Activated T-cell treated with anti-CD3 and anti-CD28 coated beads, Interleukin-2, amount 50 U/mL, for 72 hours (primary cell): ENCODE measurements at places on chromosomes 7 and 10. TPM values are rescaled to one million over a fixed set of nuclear protein-coding genes. Genes with fewer than 3 reads are reported as not detected.
A peak's percentile ranks its signal among the peaks of the same experiment; 100 is the strongest.

HMX3 gene
- total RNA-seq, result 2.0 TPM

SOSTDC1 gene
- total RNA-seq, result not detected

ARHGEF5 gene
- total RNA-seq, result 13.4 TPM

SYCE1 gene
- 3.2 TPM for total RNA-seq

NPFFR1 gene
- not detected for total RNA-seq

GRCh38 chr10:124025660-124026588 is 67.5 kb downstream of the CHST15 start:
- peak overlapping the region; percentile 78 for H3K27ac ChIP-seq
- no peaks in the 10 kb centered on the region for H3K36me3 ChIP-seq
- no peak overlapping the region for H3K4me3 ChIP-seq
- H3K27me3 ChIP-seq, result no peaks in the 10 kb centered on the region
- DNase-seq, result no peak

- no peaks in the 10 kb centered on the region for H3K27me3 ChIP-seq
- no peak for DNase-seq
- peak overlapping the region; percentile 83 for H3K27ac ChIP-seq
- H3K4me1 ChIP-seq, result peaks cover 11% of the 10 kb centered on the region
- H3K36me3 ChIP-seq, result no peaks in the 10 kb centered on the region
Observed at GRCh38 chr10:92327445-92328433, 36.8 kb downstream of the MARCHF5 start.

GRCh38 chr10:63375458-63375857 is 90.3 kb downstream of the JMJD1C start:
- H3K27me3 ChIP-seq, result no peaks in the 10 kb centered on the region
- no peak for DNase-seq
- H3K4me3 ChIP-seq, result no peak overlapping the region
- H3K27ac ChIP-seq, result no peak overlapping the region
- H3K4me1 ChIP-seq, result peaks cover 19% of the 10 kb centered on the region

DNA sequence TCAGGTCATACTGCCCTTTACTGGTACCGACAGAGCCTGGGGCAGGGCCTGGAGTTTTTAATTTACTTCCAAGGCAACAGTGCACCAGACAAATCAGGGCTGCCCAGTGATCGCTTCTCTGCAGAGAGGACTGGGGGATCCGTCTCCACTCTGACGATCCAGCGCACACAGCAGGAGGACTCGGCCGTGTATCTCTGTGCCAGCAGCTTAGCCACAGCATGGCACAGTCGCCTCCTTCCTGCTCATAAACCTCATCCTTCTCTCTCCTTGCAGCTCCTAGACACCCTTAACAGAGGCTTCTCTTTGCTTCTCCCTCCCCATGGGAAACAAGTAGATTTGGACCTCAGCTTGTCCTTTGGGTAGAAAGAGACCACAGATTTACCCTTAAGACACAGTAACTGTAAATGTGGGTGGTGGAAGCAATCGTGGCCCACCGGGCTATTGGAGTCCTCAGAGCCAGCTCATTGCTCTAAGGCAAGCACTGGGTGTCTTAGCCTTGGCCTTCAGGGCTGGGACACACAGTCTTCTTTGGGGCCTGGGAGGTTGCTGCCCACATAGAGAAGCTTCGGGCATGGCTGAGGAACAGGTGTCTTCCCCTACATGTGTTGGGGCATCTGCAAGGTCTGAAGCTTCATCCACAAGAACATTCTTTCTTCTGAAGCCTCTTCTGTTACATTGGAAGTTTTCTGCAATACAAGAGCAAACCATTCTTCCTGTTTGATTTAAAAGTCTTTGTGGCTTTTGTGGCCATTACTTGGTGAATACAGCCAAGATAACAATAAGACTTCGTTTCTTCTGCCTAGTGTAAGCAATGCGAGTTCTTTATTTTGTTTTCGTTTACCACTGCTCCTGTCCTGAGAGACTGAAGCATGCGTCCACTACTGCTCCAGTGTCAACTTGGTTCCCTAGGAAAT is 95.5 kb upstream of the PRSS58 start:
- H3K27me3 ChIP-seq, result peaks cover 27% of the 10 kb centered on the region
- H3K4me3 ChIP-seq, result peak overlapping the region; percentile 73
- no peak for DNase-seq
- H3K36me3 ChIP-seq, result peaks cover 2% of the 10 kb centered on the region
- H3K27ac ChIP-seq, result peak overlapping the region; percentile 91

- no peaks in the 10 kb centered on the region for H3K4me1 ChIP-seq
- H3K27me3 ChIP-seq, result no peaks in the 10 kb centered on the region
- no peak overlapping the region for H3K27ac ChIP-seq
- H3K4me3 ChIP-seq, result no peak overlapping the region
Observed at GRCh38 chr10:65291286-65291685, 1634.5 kb upstream of the LRRTM3 start.

GRCh38 chr10:50426485-50426884 is 175.2 kb upstream of the ASAH2 start:
- peaks cover 12% of the 10 kb centered on the region for H3K27me3 ChIP-seq
- no peak overlapping the region for H3K4me3 ChIP-seq
- peaks cover 16% of the 10 kb centered on the region for H3K4me1 ChIP-seq
- DNase-seq, result no peak
- H3K27ac ChIP-seq, result no peak overlapping the region

GRCh38 chr7:4745971-4746919 is 29.2 kb upstream of the AP5Z1 start:
- DNase-seq, result peak; percentile 30
- peak overlapping the region; percentile 91 for H3K4me3 ChIP-seq
- peak overlapping the region; percentile 95 for H3K27ac ChIP-seq

- no peaks in the 10 kb centered on the region for H3K36me3 ChIP-seq
- DNase-seq, result peak; percentile 14
- peaks cover 6% of the 10 kb centered on the region for H3K4me1 ChIP-seq
- H3K27ac ChIP-seq, result no peak overlapping the region
- H3K27me3 ChIP-seq, result peaks cover 32% of the 10 kb centered on the region
Observed at GRCh38 chr7:131606346-131607290, 50.2 kb upstream of the PODXL start.

DNA sequence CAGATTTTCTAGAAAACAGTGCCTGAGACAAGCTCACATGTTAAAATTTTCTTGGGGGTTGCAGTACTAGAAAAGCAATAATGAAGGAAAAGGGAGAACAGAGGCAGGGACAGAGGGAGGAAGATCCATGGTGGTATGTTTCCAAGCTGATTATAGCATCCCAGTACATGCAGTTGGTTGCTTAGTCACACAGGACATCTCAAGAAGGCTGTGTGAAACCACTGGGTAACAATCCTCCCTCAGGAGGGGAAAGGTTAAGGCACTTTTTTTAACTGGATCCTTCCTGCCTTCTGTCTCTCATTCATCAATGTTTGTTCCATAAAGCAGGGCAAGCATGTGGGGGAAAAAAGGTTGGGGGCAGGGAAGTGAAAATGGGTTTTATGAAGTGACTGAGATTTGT is 6.1 kb upstream of the IMMP2L start:
- H3K27me3 ChIP-seq, result peaks cover 5% of the 10 kb centered on the region
- H3K4me1 ChIP-seq, result no peaks in the 10 kb centered on the region
- peaks cover 8% of the 10 kb centered on the region for H3K36me3 ChIP-seq

DNA sequence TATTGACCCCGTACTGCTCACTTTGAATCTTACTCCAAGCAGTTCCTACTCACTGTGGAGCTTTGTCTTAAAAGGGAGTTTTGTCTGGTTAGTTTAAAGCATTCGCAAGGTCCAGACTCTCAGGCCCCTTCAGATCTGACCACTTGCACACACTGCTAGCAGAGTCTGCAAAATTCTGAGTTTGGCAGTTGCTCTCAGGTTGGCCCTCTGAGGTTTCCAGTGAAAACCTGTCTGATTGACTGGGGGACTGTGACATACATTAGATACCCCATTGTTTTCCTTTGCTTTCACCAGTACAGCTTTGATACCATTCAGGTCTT is 149.2 kb downstream of the XPNPEP1 start:
- no peaks in the 10 kb centered on the region for H3K4me1 ChIP-seq
- H3K36me3 ChIP-seq, result no peaks in the 10 kb centered on the region
- DNase-seq, result no peak
- no peaks in the 10 kb centered on the region for H3K27me3 ChIP-seq
- H3K4me3 ChIP-seq, result no peak overlapping the region

- no peaks in the 10 kb centered on the region for H3K36me3 ChIP-seq
- H3K4me3 ChIP-seq, result no peak overlapping the region
- H3K4me1 ChIP-seq, result peaks cover 23% of the 10 kb centered on the region
- H3K27me3 ChIP-seq, result no peaks in the 10 kb centered on the region
Observed at GRCh38 chr10:22986771-22987542, 59.1 kb downstream of the ARMC3 start.

DNA sequence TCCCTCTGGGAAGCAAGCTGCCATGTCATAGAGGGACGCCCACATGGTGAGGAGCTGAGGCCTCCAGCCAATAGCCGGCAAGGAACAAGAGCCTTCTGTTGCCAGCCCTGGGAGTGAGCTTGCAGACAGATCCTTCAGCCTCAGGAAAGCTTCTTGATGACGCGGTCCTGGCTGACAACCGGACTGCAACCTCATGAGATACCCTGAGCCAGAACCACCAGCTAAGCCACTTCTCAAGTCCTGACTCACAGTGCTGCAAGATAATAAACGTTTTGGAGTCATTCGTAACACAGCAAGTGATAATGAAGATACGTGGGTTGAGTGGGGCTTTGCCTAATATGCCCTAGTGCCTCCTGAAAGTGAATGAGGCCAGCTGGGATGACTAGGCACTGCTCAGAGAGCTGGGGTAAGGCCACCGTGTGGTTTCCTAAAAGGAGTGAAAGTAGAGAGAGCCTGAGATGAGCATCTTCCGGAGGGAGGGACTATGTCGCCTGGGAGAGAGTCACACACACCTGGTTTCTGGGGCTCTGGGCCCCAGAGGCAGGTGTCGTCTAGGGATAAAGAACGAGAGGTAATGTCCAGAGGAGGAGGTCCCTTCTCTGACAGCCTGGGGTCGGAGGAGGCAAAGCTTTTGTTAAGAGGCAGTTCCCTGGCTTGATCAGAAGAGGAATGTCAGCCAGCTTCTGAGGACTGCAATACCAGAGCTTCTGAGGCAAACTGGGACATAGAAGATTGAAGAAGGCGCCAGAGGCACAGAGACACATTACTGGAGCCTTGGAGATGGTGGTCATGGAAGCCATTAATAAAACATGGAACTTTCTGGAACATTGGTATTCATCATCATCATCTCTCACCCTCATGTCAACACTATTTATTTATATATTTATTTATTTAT is 53.6 kb downstream of the PYROXD2 start:
- DNase-seq, result peak; percentile 60
- peaks cover 7% of the 10 kb centered on the region for H3K27me3 ChIP-seq

- H3K4me1 ChIP-seq, result peaks cover 1% of the 10 kb centered on the region
- no peaks in the 10 kb centered on the region for H3K36me3 ChIP-seq
- no peak overlapping the region for H3K27ac ChIP-seq
- no peak for DNase-seq
- H3K4me3 ChIP-seq, result no peak overlapping the region
Observed at GRCh38 chr7:134699021-134699818, 52.6 kb downstream of the BPGM start.

- no peak overlapping the region for H3K4me3 ChIP-seq
- no peak overlapping the region for H3K27ac ChIP-seq
- H3K27me3 ChIP-seq, result no peaks in the 10 kb centered on the region
- H3K4me1 ChIP-seq, result no peaks in the 10 kb centered on the region
- no peak for DNase-seq
- peaks cover 8% of the 10 kb centered on the region for H3K36me3 ChIP-seq
Observed at GRCh38 chr7:31228957-31229356, 111.6 kb downstream of the NEUROD6 start.

- peaks cover 42% of the 10 kb centered on the region for H3K27me3 ChIP-seq
- DNase-seq, result no peak
- no peaks in the 10 kb centered on the region for H3K36me3 ChIP-seq
- H3K4me1 ChIP-seq, result peaks cover 24% of the 10 kb centered on the region
- no peak overlapping the region for H3K27ac ChIP-seq
Observed at GRCh38 chr7:116798232-116798631, 64.2 kb upstream of the CAPZA2 start.

DNA sequence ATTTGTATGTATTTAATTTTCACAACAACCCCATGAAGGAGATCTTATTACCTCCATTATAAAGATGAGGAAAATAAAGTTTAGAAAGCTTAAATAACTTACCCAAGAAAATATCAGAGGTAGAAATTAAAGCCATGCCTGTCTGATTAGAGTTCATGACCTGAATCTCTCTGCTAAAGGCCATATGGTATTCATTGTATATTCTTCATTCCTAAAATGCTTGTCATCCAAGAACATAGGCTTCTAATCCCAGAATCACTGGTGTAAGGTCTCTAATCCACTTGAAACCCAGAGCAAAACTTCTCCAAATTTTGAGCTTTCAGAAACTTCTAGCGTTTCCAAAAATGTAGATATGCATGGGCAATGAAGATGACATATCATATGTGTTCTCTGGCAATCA is 72.3 kb upstream of the YAE1 start:
- H3K27me3 ChIP-seq, result peaks cover 13% of the 10 kb centered on the region
- no peak overlapping the region for H3K4me3 ChIP-seq
- DNase-seq, result no peak
- H3K27ac ChIP-seq, result no peak overlapping the region

- H3K4me1 ChIP-seq, result no peaks in the 10 kb centered on the region
- no peak overlapping the region for H3K4me3 ChIP-seq
- no peaks in the 10 kb centered on the region for H3K36me3 ChIP-seq
- DNase-seq, result no peak
- H3K27ac ChIP-seq, result no peak overlapping the region
Observed at GRCh38 chr10:67114945-67115344, 189.1 kb downstream of the LRRTM3 start.

- H3K27ac ChIP-seq, result no peak overlapping the region
- H3K4me1 ChIP-seq, result no peaks in the 10 kb centered on the region
- no peak for DNase-seq
- H3K27me3 ChIP-seq, result no peaks in the 10 kb centered on the region
- no peak overlapping the region for H3K4me3 ChIP-seq
Observed at GRCh38 chr7:140989068-140989467, 25.7 kb downstream of the MRPS33 start.

DNA sequence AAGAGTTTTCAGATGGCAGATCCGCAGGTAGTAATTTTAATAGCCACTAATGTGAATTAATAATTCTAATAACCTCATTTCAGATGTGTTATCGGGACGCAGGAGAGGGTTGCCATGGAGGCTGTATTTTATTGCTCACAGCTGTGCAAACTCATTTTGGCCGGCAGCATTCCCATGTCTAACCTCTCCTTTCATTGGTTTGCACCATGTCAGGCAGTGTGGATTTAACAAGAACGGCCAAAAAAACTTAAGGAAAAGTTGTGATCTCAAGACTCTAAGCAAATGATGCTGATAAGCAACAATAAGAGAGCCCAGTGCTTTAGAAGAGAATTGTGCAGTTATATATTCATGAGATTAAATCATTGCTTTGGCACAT is 88.7 kb upstream of the NRP1 start:
- no peaks in the 10 kb centered on the region for H3K4me1 ChIP-seq
- H3K4me3 ChIP-seq, result no peak overlapping the region
- H3K36me3 ChIP-seq, result no peaks in the 10 kb centered on the region
- no peak overlapping the region for H3K27ac ChIP-seq
- peaks cover 59% of the 10 kb centered on the region for H3K27me3 ChIP-seq
